NCI-H1092 (cell line): ENCODE measurements at places on chromosomes 4 and X.
A peak's percentile ranks its signal among the peaks of the same experiment; 100 is the strongest.

GRCh38 chrX:154795016-154795415 is 10.3 kb downstream of the MPP1 start:
- DNase-seq, result no peak

DNA sequence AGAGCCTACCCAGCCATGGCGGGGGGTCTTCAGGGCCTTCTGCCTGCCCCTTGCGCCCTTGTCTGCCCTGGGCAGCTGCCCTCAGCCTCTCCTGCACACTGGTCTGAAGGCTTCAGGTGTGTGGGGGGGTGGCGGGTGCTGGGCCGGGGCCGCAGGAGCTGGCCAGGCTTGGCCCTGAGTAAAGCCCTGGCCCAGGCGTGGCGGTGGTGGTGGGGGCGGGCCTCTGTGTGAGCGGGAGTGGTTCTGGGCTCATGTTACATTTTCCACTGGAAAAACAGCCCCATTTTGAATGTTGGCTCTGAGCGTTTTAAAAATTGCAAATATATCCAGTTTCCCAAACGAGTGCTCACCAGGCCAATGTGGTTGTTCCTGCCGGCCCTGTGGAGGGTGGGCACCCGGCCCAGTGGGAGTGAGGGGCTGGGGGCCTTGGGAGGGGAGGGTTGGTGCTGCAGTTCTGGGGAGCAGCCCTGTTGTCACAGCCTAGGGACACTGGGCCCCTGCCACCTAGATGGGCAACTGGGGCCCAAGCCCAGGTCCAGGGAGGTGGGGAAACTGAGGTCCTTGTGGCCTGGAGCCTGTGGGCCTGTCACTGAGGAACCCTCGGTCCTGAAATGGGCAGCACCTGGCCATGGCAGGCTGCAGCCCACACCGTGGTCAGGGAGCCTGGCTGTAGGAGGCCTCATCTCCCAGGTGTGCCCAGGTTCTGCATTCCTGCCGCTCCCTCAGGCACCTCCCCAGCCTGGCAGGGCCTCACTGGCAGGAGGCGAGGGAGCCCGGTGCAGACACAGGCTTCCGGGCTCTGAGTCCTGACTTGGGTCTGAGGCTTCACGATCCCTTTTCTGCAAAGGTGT is 28.3 kb downstream of the FGFRL1 start:
- DNase-seq, result no peak

- DNase-seq, result no peak
Observed at GRCh38 chrX:9671998-9672397, 93.6 kb downstream of the GPR143 start.

DNA sequence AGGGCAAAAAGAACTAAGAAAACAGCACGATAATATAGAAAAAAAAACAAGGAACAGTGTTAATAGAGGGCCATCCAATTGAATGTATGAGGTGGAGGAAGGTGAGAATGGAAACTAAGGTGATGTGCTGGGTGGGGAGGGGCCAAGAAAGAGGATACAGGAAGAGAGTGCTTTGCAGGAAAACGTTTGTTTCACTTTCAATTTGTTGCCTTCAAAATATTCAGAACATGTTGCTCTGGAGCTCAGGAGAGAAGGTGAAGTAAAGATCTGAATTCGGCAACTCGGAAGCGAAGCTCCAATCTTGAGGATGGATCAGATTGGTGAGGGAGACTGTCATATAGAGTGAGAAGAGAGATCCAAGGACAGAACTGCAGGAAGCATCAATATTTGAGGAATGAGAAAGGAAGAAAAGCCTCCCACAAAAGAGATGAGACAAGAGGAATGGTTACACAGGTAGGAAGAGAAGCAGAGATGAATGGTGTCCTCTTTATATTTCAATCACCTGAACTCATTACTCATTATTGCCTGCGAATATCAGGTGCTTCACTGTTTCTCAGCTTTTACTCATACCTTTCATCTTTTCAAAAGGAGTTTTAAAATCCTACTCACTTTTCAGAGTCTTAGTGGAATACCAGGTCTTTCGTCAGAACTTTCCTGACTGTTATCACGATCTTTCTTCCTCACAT is 14.7 kb upstream of the SEC24D start:
- DNase-seq, result no peak

DNA sequence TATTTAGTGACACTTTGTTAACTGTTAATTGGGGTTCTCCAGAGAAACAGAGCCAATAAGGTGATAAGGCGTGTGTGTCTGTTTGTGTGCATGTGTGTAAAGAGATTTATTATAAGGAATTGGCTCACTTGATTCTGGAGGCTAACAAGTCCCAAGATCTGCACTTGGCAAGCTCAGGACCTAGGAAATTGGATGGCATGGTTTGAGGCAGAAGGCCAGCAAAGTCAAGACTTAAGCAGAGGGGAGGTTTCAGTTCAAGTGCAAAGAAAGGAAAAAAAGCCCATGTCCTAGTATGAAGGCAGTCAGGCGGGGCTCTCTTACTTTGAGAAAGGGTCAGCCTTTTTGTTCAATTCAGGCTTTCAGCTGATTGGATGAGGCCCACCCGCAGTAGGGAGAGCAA is 314.1 kb downstream of the BMPR1B start:
- no peak for DNase-seq

GRCh38 chr4:64341711-64342110 is 67.5 kb downstream of the TECRL start:
- peak; percentile 7 for DNase-seq

DNA sequence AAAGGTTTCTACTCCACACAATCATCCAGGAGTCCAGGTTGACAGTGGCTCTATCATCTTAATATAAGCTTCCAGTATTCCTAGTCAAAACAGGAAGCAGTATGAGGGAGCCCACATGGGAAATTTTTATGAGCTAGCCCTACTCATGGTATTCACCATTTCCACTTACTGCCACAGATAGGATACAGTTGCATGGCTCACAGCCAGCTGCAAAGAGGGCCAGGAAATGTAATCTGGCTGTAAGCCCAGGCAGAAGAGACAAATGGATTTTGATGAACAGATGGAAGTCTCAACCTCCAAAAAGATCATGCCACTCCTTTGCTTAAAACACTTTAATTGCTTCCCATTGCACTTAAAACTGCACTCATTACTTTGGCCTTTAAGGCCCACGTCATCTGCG is 150.6 kb downstream of the ADAMTS3 start:
- DNase-seq, result peak; percentile 42

DNA sequence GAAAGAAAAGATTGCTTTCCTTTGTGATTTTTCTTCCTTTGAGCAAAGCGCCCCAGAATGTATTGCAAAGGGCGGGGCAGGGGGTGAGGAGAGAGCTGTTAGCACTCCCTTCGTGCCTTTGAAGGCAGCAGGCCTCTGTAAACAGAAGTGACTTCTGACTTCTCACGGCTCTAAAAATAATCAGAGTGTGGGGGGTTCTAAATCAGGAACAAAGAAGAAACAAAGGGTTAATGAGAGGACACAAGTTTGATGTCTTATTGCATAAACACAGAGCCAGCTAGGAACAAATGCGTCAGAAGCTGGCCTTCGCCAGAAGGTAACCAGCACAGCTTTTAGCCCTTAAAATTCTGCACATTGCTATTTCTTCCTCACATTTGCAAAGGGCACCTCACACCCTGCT is 626.2 kb downstream of the MID1IP1 start:
- no peak for DNase-seq

GRCh38 chrX:24248042-24248441 is 65.8 kb downstream of the SUPT20HL2 start:
- DNase-seq, result no peak

DNA sequence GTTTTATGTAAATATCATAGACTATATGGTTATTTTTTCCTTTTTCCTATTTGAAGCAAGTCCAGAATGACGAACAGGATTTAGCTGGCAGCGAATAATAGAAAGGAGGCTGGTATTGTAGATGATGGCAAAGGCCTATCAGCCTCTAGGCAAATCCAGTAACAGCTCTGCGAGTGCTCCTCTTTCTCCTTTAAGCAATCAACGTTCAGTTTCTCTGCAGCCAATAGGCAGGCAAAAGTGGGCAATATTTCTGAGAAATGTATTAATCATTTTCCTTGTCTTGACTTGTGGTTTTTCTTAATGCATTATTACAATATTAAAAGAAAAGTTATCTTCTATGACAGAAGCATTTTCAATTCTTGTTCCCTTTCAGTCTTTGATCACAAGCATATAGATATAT is 183.3 kb downstream of the SH3KBP1 start:
- no peak for DNase-seq

- no peak for DNase-seq
Observed at GRCh38 chr4:2745981-2746806, 9.9 kb downstream of the TNIP2 start.

GRCh38 chr4:41267997-41268396 is 11.3 kb downstream of the UCHL1 start:
- no peak for DNase-seq

DNA sequence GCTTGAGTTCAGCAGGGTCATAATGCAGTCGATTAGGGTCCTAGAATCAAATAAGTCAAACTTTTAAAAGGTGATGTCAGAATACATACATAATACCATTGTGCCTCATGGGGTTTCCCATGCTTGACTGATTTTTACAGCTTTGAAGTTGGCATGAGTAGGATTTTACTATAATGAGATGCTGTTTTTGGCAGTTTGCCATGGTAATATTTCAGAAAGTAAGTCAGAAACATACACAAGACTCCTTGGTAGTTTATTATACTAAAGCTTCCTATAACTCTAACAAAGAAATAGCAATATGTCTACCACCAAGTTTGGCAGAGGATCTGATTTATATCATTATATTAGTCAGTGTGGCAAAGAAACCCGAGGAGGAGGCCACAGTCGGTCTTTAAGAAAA is 45.2 kb downstream of the PHKA2 start:
- DNase-seq, result no peak

DNA sequence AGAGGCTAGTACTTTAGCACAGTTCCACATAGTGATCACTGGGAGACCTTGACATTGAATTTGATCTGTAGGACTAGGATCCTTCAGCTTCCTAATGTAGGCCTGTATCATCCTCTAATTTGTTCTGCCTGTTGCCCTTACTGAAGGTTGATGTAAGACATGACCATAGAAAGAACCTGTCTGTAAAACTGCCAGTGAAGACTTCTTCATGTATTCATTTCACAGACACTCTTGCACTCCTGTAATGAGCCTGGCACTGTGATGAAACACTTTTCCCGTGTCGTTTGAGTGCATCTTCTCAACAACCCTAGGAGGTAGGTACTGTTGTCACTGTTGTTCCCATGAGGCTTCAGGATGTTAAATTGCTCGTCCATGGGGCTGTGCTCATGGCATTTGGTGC is 14.7 kb downstream of the RAB9A start:
- DNase-seq, result no peak

DNA sequence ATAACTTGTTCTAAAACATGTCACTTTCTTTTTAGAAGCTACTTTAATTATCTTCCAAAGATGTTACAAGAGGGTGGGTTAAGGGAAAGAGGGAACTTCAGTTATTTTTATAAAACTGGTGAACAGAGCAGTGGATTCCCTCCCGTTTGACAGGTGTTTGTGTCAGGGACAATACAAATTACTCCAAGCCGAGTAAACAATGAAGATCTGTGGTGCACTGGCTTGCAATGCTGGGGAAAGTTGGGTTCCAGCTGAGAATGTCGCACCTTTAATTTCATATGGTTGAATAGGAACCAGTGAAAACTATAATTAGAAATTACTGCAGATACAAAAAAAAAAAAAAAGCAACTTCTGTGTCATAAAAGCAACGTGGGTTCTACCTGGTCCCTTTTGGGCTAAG is 98.6 kb upstream of the TTC29 start:
- DNase-seq, result no peak

- no peak for DNase-seq
Observed at GRCh38 chr4:176393306-176394013, 73.7 kb downstream of the SPCS3 start.

DNA sequence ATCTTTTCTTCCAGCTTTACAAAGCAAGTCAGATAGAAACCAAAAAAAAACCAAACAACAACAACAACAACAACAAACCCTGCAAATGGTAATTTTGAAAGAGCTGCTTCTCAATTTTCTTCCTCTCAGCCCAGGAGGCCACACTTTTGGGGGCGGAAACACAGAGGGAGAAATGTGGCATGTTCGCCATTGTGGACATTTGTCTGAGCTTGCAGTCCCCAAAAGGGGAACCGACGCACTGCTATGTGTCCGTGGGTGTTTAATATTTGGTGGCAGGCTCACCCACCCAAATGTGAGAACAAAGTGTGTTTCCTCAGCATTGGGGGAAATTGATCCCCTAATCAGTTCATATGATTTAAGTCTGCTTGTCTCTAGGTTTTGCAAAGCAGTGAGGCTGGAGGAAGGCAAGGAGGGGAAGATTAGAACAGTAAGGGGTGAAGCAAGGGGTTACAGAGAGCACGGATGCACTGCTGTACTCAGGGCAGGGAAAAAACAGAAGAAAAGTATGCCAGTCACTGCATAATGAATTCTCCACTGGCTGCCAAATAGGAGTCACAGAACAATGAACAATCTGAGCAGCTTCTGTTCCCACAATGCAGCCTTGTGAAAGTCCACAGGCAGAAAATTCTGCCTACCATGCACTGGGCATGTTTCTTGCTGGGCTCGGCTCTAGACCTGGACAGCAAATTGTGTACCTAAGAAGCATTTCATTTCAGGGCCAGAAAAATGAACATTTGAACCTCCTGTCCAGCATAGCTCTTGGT is 74.7 kb upstream of the GPM6B start:
- DNase-seq, result no peak

DNA sequence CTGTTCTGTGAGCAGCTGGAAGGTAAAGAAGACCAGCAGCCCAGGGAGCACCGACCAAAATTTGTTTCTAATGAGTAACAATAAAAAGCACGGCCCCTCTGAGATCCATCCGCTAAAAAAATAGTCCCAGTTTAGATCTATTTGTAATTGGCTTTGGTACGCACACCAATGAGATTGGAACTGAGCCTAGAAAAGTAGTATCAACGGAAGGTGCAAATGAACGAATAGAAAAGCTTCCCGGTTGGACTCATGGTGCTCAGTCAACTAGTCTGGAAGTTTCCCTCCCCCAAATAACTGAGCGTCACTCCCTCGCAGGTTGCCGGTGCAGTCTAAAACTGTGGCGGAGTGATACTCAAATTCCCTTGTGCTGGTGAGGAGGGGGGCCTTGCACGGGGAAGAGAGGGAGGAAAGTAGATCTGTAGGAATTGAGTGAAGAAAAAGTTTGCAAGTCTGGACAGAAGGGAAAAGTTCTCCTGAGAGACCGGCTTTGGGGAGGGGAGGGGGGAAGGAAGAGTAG is at the start of gene COL4A5:
Gene COL4A5 (plus strand): TSS at position 413 of the 517 bp plus-strand sequence. CDS start 288 bp downstream, outside the sequence.
- peak; percentile 67 for DNase-seq

DNA sequence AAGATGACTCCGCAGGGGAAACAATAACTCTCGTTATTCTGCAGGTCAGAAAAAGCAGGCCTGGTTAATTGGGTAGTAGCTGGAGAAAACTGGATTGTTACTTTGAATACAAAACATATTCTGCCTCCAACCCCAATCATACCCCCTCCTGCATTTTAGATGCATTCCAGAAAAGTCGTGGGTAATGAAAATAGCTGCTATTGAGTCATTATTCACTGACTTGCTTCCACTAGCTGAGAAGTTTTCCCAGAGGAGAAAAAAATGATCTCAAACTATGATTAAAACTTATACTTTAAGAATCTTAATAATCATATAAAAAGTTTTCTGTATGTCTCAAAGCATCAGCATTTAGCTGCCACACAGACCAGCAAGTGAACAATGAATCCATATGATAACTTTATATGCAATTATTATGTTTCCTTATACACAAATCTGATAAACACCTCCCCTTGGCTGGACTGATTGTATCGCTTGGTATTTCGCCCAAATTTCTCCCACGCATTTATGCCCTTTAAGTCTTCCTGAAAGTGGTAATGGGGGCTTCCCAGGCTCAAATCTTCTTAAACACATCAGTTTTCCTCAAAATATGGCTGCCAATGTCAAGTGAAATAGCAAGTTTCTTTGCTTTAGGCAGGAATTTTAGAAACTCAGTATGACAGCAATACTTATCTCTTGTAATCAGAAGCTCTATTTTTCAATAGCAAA is 181.0 kb downstream of the LDB2 start:
- no peak for DNase-seq
